ENCODE measurements at places on chromosomes 3 and 15. TPM values are rescaled to one million over a fixed set of nuclear protein-coding genes. Genes with fewer than 3 reads are reported as not detected.
A peak's percentile ranks its signal among the peaks of the same experiment; 100 is the strongest.

The CYP1A1 gene
- total RNA-seq: 0.54 TPM

The RTP3 gene
- not detected for total RNA-seq

The FBXL22 gene
- total RNA-seq: 0.92 TPM

The DNASE1L3 gene
- total RNA-seq: 5.7 TPM

The CASR gene
- 0.17 TPM for total RNA-seq

The CCDC54 gene
- total RNA-seq: not detected

DNA sequence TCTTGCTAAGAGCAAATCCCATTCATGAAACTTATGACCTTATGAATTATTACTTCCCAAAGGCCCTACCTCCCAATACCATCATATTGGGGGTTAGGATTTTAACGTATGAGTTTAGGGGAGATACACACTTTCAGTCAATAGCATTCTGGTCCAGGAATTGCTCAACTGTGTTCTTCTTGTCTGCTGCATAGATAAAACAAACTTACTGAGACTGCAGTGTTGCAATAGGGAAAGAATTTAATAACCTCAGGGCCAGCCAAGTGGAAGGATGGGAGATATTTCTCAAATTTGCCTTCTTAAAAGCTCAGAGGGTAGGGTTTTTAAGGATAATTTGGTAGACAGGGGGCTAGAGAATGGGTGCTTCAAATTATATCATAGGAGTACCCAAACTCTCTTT is 625.8 kb downstream of the OTOL1 start:
- H3K36me3 ChIP-seq: no peaks in the 10 kb centered on the region
- no peaks in the 10 kb centered on the region for H3K27me3 ChIP-seq
- H3K4me1 ChIP-seq: no peaks in the 10 kb centered on the region
- H3K27ac ChIP-seq: no peak overlapping the region
- H3K4me3 ChIP-seq: no peak overlapping the region
- DNase-seq: no peak

DNA sequence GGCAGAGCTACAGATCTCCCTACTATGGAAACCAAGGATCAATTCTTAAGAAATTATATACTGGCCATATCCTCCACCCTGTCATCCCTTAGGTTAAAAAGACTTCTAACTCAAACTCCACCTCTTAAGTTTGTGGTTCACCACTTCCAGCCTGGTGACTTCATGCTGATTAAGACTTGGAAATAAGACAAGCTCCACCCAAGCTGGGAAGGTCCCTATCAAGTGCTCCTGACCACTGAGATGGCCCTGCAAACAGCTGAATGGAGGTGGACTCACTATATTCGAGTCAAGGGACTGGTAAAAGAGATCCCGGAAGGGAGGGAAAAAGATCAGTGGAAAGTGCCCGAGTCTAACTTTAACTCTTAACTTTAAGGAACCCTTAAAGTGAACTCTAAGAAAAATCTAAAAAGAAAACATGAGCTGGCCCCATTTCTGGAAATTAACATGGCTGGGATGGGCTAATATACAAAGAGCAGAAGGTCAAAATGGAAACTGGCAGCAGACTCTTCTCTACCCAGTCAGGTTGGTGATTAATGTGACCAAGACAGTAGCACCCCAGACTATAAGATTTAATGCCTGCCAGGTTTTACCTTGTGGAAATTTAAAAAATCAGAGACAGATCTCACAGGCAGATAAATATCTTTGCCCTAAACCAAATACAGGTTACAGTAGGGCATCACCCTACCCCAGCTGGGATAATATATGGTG is 43.9 kb downstream of the PPCDC start:
- no peaks in the 10 kb centered on the region for H3K27me3 ChIP-seq
- H3K36me3 ChIP-seq: no peaks in the 10 kb centered on the region
- no peak overlapping the region for H3K27ac ChIP-seq

DNA sequence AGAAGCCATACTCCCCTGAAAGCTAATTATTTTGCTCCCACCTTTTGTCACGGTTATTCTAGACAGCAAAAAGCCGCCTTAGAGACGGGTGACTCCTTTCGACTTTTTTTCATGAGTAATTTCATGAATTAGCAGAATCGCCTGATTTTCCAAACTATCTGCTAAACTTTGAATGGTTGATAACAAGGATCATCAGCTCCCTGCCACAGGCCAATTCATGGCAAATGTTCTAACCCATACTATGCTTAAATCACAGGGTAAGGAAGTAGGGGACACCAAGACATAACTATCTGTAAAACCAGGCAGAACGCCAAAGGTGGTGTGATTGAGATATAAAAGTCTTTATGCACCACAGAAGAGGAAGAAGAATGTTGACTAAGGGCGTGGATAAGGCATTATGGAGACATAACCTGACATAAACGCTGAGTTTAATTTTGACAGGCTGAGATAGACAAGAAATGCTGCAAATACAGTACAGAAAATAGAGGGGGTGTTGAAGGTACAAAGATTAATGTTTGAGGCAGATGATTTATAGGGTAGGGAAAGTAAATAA is 891 bp upstream of the DMXL2 start:
- no peaks in the 10 kb centered on the region for H3K36me3 ChIP-seq
- H3K4me1 ChIP-seq: peaks cover 7% of the 10 kb centered on the region
- no peaks in the 10 kb centered on the region for H3K27me3 ChIP-seq
- H3K27ac ChIP-seq: peak overlapping the region; percentile 54
- DNase-seq: no peak
- peak overlapping the region; percentile 85 for H3K4me3 ChIP-seq

DNA sequence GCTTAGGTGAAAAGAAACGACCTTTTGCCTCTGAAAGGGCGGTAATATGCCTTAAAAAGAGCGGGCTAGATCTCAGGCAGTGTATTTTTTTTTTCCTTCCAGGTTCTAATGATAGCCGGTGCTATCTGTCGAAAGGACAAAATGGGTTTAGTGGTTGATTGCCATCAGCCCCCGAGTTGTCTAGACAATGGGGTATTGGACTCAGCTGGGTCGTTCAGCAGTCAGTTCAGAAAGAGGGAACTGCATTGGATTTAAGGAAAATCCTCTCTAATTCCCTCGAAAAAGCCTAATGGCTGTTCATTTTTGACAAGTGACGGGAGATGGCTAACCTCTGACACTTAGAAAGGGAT is 728 bp downstream of the EIF2B5 start:
- no peak for DNase-seq
- peak overlapping the region; percentile 66 for H3K4me3 ChIP-seq
- peaks cover 14% of the 10 kb centered on the region for H3K4me1 ChIP-seq
- no peak overlapping the region for H3K27ac ChIP-seq

- H3K4me3 ChIP-seq: no peak overlapping the region
- H3K4me1 ChIP-seq: peaks cover 70% of the 10 kb centered on the region
- H3K36me3 ChIP-seq: no peaks in the 10 kb centered on the region
- peak overlapping the region; percentile 98 for H3K27ac ChIP-seq
These were observed 7.0 kb downstream of the BHLHE40 start for GRCh38 chr3:4986175-4986781.

- no peaks in the 10 kb centered on the region for H3K36me3 ChIP-seq
- H3K27me3 ChIP-seq: no peaks in the 10 kb centered on the region
- peak overlapping the region; percentile 30 for H3K27ac ChIP-seq
- no peak overlapping the region for H3K4me3 ChIP-seq
- peak; percentile 41 for DNase-seq
These were observed 206.9 kb upstream of the BHLHE40 start for GRCh38 chr3:4772171-4772804.

GRCh38 chr3:116050311-116050915 is 394.9 kb downstream of the LSAMP start:
- H3K36me3 ChIP-seq: no peaks in the 10 kb centered on the region
- no peaks in the 10 kb centered on the region for H3K4me1 ChIP-seq
- DNase-seq: no peak

GRCh38 chr3:188152660-188153436 is 1.1 kb upstream of the LPP start:
- no peaks in the 10 kb centered on the region for H3K4me1 ChIP-seq
- H3K27ac ChIP-seq: peak overlapping the region; percentile 91
- H3K4me3 ChIP-seq: peak overlapping the region; percentile 88
- H3K36me3 ChIP-seq: no peaks in the 10 kb centered on the region
- peak; percentile 54 for DNase-seq

DNA sequence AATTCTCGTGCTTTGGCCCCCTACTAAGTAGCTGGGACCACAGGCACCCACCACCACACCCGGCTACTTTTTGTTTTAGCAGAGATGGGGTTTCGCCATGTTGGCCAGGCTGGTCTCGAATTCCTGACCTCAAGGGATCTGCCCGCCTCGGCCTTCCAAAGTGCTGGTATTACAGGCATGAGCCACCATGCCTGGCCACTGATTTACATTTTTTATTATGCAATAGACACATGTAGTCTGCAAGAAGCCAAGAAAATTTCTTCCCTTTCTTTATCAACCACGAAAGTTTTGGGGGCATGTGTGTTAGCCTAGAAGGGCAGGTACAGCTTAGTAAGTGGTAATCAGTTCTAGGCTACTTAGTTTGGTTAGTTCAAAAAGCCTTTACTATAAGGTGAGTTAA is 51.1 kb downstream of the LRRFIP2 start:
- H3K36me3 ChIP-seq: no peaks in the 10 kb centered on the region
- peaks cover 7% of the 10 kb centered on the region for H3K4me1 ChIP-seq
- no peak overlapping the region for H3K27ac ChIP-seq
- DNase-seq: no peak

DNA sequence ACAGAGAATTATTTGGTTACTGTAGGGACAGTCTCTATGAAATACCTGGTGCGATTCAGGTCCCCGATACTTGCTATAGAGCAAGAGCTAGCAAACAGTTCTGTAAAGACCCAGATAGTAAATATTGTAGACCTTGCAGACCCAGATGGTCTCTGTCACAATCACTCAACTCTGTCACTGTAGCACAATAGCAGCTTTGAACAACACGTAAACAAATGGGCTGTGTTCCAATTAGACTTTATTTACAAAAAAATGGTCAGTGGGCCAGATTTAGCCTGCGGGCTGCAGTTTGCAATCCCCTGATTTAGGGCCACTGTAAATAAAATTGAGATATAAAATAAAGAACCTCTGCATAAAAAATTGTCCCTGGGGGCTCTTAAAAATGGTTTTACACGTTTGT is 127.7 kb downstream of the SV2B start:
- no peaks in the 10 kb centered on the region for H3K36me3 ChIP-seq
- no peak overlapping the region for H3K4me3 ChIP-seq
- no peak overlapping the region for H3K27ac ChIP-seq
- no peaks in the 10 kb centered on the region for H3K27me3 ChIP-seq
- H3K4me1 ChIP-seq: no peaks in the 10 kb centered on the region

DNA sequence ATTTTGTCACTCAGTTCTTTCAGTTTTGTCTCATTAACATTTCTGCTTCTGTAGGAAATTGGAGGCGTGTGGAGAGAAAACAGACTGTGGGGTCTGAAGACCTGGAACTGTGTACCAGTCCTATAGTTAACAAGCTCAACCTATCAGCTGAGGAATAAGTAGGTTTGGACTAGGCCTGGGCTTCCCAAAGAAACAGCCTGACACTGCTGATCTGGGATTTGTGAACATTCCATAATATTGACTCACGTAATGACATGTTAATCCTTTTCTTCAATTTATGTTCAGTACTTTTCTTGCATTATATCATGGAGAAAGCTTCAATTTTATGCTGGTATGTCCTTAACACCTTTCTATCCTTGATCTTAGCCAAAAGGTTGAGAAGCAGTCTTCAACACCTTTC is 181.6 kb upstream of the RORA start:
- H3K36me3 ChIP-seq: no peaks in the 10 kb centered on the region
- H3K27me3 ChIP-seq: no peaks in the 10 kb centered on the region
- no peak overlapping the region for H3K4me3 ChIP-seq
- no peak for DNase-seq
- no peaks in the 10 kb centered on the region for H3K4me1 ChIP-seq

GRCh38 chr3:112718967-112719366 is 78.0 kb upstream of the CCDC80 start:
- H3K36me3 ChIP-seq: no peaks in the 10 kb centered on the region
- H3K4me3 ChIP-seq: no peak overlapping the region
- no peak overlapping the region for H3K27ac ChIP-seq
- DNase-seq: no peak

- peaks cover 7% of the 10 kb centered on the region for H3K4me1 ChIP-seq
- no peak overlapping the region for H3K4me3 ChIP-seq
- no peak for DNase-seq
- H3K27me3 ChIP-seq: no peaks in the 10 kb centered on the region
- H3K27ac ChIP-seq: no peak overlapping the region
- no peaks in the 10 kb centered on the region for H3K36me3 ChIP-seq
These were observed 15.3 kb downstream of the ABTB1 start for GRCh38 chr3:127688022-127688415.

DNA sequence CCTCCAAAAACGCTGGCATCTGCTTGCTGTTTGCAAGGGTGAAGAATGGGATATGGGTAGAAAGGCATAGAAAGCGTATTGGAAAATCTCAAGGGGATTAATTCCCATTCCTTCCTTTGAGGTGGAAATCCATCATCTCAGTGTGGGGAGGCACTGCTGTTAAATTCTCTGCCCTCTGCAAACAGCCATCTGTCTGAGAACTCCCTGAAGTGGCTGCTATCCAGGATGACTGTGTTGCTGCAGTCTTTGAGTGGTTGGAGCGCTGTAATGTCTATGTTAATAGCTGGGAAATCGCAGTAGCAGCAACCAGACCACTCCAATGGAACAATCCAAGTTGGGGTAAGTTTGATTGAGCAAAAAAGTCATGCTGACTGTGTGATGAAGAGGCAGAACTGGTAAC is 625.9 kb downstream of the NLGN1 start:
- no peak for DNase-seq
- no peaks in the 10 kb centered on the region for H3K36me3 ChIP-seq
- H3K4me3 ChIP-seq: no peak overlapping the region
- no peaks in the 10 kb centered on the region for H3K4me1 ChIP-seq

GRCh38 chr3:16474920-16475319 is 38.6 kb downstream of the RFTN1 start:
- no peaks in the 10 kb centered on the region for H3K27me3 ChIP-seq
- no peak for DNase-seq
- no peak overlapping the region for H3K4me3 ChIP-seq
- H3K4me1 ChIP-seq: peaks cover 30% of the 10 kb centered on the region
- H3K27ac ChIP-seq: no peak overlapping the region

- no peaks in the 10 kb centered on the region for H3K27me3 ChIP-seq
- no peaks in the 10 kb centered on the region for H3K36me3 ChIP-seq
- no peak overlapping the region for H3K27ac ChIP-seq
- H3K4me3 ChIP-seq: no peak overlapping the region
- H3K4me1 ChIP-seq: no peaks in the 10 kb centered on the region
These were observed 21.7 kb upstream of the TBC1D21 start for GRCh38 chr15:73851689-73852088.

DNA sequence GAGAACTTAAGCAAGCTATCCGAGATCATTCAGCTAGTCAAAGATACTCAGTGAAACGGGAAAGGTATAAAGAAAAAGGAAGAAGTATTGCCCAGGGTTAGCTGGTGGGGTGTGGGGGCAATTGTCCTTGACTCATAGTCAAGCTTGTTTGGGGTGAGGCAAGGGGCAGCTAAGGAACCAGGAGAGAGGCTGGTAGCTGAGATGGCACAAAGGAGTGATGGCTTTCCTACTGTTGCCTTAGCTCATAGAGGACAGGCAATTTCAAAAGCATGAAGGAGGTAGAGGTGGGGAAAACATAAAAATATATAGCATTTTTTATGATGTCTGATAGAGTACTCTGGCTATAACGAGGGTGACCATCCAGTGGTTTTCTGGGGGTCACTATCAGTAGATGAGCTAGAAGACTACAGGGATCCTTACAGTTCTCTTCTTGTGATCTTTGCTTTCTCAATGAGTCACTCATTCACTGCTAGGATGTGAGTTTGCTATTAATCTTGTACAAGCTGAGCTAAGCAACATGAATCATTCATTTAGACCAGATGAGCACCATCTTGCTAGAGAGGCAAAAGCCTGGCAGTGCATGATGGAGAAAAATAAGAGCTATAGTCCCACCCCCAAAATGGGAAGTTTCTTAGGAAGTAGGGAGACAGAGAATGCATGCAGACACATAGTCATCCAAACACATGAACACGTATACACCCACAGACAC is 207.1 kb upstream of the PFN2 start:
- no peaks in the 10 kb centered on the region for H3K4me1 ChIP-seq
- no peak overlapping the region for H3K4me3 ChIP-seq
- H3K36me3 ChIP-seq: no peaks in the 10 kb centered on the region
- no peak overlapping the region for H3K27ac ChIP-seq
